T-helper 17 cell (primary cell): ENCODE measurements at places on chromosomes 3 and 15.

DNA sequence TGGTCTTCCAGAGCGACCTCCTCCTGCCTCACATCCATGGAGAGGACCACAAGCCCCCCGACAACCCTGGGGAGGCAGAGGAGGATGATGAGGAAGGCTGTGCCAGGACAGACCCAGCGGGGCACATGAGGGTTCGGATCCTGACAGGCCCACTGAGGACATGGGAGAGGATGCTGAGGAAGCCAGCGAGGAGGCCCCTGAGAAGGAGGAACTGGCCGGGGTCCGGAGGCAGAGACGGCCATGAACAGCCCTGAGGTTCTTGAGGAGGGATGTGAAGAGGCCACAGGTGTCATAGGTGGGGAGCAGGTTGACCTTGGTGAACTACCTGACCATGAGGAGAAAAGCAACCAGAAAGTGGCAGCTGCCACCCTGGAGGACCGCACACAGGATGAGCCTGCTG lies 54.9 kb upstream of the WNT7A start:
- no peak for DNase-seq

DNA sequence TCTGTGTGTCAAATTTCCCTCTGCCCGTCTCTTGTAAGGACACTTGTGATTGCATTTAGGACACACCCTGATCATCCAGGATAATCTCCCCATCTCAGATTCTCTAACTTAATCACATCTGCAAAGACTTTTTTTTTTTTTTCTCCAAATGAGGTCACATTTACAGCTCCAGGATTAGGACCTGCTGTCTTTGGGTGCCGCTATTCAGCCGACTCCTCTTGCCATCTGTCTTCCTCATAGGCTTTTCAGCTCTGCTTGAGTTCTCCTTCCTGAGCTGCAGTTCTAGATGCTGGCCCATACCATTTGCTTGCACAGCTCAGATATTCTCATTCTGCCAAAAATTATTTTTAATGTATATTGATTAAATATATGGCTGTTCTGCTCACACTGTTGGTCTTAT lies 94.3 kb upstream of the TLE3 start:
- no peak for DNase-seq

DNA sequence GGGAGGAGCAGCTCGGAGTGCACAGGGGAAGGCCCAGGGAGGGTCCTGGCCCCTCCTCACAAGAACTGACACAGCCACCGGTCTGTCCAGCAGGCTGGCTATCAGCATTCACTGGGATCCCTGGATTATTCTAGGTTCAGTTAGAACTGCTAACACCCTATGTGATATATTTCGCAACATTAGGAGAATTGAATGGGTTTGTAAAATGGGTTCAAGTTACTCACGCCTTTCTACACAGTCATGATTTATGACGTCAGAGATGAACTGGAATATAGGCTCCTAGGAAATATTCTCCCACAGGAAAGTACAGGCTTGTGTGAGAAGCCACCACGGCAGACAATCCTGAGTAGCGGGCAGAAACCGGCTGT lies 969 bp upstream of the BSN start:
- DNase-seq, result no peak

- DNase-seq, result no peak
These were observed 983.7 kb downstream of the MCTP2 start for GRCh38 chr15:95215017-95215416.

DNA sequence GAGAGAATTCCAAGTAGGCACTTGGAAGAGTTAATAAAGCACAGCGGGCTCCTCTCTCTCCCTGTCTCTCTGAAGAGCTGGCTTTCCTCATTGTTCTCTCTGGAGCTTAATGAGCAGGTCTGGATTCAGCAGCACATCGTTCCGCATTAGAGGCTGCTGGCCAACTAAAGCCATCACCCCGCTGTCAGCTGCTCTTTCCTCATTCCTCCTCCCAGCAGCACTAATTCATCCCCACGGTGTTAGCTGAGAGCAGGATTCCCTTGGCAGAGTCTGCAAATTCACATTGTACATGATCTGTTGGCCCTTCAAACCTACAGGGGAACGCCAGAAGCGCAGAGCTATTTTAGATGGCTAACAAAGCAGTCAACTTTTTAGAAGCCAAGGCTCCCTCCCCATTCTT lies 44.2 kb downstream of the SGO1 start:
- DNase-seq, result no peak

- no peak for DNase-seq
These were observed 129.4 kb downstream of the DNAJB8 start for GRCh38 chr3:128337305-128337704.

DNA sequence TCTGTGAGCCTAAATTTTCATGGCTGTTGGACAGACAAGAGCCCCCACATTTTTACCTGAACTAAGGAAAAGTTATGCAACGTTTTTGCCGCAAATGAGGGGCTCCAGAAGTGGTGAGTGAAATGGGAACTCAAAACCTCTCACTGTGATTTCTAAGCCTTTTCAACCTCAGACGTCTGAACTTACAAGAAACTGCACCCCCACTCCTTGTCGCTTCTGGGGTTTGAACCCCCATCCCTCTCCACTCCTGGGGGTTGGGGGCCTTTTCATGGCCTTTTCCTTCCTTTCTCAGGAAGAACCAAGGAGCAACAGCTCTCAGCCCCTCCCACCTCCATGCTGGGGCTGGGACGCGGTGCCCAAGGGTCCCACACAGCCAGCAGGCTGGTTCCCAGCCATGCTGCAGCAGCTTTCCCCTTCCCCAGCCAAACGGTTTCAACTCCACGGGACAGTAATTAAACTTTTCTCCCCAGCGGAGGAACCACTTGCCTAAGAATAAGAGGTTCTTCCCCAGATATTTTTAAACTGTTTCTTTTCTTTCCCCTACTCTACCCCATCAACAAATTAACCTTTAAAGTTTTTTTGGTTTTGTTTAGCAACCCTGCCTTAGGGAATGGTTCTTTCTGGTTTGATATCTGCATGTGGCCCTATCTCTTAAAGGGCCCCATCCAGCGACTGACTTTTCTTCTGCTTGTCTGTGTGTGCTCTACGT lies 387.6 kb upstream of the CBLB start:
- no peak for DNase-seq

GRCh38 chr3:3038201-3038991 lies 71.8 kb downstream of the IL5RA start:
- DNase-seq, result no peak

GRCh38 chr15:100383302-100384107 lies 41.7 kb upstream of the ADAMTS17 start:
- no peak for DNase-seq

DNA sequence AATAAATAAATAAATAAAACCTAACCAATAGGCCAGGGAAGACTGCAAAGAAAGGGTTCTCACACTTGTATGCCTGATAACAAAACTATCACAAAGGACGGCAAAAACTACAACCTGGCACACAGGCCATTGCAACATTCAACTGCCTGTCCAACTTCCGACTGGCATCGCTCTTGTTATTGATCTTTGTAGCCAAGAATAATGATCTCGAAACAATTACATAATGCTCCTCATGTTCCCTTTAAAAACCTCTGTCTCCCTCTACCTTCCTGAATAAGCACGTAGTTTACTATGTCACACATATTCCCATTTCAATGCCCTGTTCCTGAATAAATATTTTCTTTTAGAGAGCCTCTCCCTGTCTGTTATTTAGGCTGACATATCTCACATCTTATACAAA lies 74.3 kb downstream of the B3GNT5 start:
- no peak for DNase-seq

DNA sequence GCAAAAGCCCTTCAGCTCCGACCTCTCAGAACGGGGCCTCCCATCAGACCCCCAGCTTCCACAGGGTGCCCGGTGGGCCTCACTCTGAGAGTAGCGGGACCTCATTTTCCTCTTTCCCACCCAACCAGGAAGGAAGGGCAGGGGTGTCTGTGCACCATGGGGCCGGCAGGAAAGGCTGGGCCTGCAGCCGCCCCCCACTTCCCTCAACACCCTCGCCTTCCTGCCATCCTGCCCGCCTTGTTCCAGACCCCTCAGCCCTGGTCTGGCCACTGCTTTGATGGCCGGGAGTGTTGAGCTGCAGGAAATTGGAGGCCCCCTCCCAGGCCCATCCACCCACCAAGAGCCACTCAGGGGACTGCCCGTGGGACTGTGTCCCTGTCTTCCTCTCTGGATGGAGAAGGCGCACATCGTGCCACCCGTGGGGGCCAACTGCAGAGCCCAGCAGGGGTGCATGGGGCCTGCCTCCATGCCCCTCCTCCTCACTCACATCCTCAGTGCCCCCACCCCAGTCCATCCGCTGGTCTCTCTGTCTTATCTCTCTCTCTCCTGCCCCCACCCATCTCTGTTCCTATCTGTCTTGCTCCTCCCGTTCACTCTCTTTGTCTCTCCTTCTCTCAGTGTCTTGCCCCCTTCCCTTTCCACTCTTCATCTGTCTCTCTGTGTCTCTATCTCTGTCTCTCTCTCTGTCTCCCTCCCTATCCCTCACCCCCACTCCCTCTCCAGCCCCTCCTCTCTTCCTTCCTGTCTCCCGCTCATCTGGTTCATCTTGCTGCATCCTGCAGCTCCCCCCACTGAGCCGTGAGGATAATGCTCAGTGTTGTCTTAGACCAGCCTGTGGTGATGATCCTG lies 1.8 kb upstream of the PLXND1 start:
- DNase-seq, result no peak
